ENCODE measurements at places on chromosomes 2 and 18. TPM values are rescaled to one million over a fixed set of nuclear protein-coding genes. Genes with fewer than 3 reads are reported as not detected.

DNA sequence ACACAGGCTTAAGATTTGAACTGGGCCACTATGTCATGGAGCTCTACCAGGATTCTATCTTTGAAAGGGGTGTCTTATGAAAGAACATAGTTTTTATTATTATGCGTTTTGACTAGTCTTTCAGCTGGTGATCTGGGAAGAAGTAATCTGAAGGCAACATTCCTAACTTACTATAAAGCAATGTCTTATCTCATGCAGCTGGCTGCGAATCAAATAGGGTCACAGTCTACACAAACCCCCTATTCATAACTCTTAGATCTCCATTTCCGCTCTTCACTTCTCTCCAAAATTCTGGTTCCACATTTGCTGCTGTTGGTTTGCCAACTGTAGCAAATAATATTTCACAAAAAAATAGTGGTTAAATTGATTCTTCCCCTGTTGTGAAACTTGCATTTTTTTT lies 813.3 kb downstream of the CNTNAP5 start:
- DNase-seq: no peak
- 0 out of 2 replicates have a peak, but pooled peaks cover 1% of the 10 kb centered on the region for H3K27me3 ChIP-seq
- no peak overlapping the region for H3K27ac ChIP-seq
- no peaks in the 10 kb centered on the region for H3K36me3 ChIP-seq

- no peak overlapping the region for H3K4me3 ChIP-seq
- DNase-seq: no peak
- H3K4me1 ChIP-seq: no peaks in the 10 kb centered on the region
- H3K36me3 ChIP-seq: no peaks in the 10 kb centered on the region
- H3K27ac ChIP-seq: no peak overlapping the region
These were observed 113.1 kb upstream of the XIRP2 start for GRCh38 chr2:166775176-166775575.

The TMEM169 gene
- 0.83 TPM for total RNA-seq

The OSR1 gene
- 12.4 TPM for total RNA-seq

- peaks cover 24% of the 10 kb centered on the region for H3K4me1 ChIP-seq
- H3K27ac ChIP-seq: peak overlapping the region; percentile 65
- no peak overlapping the region for H3K4me3 ChIP-seq
- H3K27me3 ChIP-seq: no peaks in the 10 kb centered on the region
- peaks cover 2% of the 10 kb centered on the region for H3K36me3 ChIP-seq
These were observed 85.0 kb downstream of the TANC1 start for GRCh38 chr2:159053161-159054031.

DNA sequence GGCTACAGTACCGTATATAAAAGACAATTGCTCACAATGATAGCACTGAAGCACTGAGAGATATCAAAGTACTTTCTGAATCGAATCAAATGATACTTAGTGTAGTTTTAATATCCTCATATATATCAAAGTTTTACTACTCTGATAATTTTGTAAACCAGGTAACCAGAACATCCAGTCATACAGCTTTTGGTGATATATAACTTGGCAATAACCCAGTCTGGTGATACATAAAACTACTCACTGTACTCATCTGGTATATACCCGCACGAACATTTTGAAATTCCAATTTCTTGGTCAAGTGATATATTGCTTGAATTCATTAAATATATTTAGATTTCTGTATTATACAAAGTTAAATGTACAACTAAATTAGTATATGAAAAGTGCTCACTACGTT lies 20.5 kb downstream of the SLC39A6 start:
- H3K4me3 ChIP-seq: no peak overlapping the region
- peaks cover 24% of the 10 kb centered on the region for H3K36me3 ChIP-seq
- no peak overlapping the region for H3K27ac ChIP-seq
- H3K4me1 ChIP-seq: no peaks in the 10 kb centered on the region
- no peaks in the 10 kb centered on the region for H3K27me3 ChIP-seq

- no peaks in the 10 kb centered on the region for H3K27me3 ChIP-seq
- no peaks in the 10 kb centered on the region for H3K4me1 ChIP-seq
- H3K27ac ChIP-seq: no peak overlapping the region
- H3K36me3 ChIP-seq: no peaks in the 10 kb centered on the region
- H3K4me3 ChIP-seq: no peak overlapping the region
These were observed 244.7 kb downstream of the CTNNA2 start for GRCh38 chr2:79757526-79757925.

Data from IMR-90 (cell line).